ENCODE measurements at places on chromosomes 11 and 22. TPM values are rescaled to one million over a fixed set of nuclear protein-coding genes. Genes with fewer than 3 reads are reported as not detected.

DNA sequence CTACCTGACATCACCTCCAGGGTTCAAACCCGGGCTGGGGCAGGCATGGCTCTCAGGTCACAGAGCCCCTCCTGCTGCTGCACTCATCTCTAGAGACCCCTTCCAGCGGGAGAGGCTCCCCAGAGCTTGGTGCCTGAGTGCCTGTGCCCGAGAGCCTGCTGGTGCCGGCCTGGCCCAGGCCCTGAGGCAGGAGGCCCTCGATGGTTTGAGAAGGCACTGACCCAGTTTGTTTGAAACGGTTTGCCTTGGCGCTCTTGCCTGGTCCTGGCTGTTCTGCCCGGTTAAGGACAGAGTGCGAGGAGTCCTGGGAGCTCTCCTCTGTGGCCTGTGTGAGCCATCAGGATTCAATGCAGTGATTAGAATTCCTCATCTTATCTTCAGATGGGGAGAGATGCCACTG lies 88.9 kb downstream of the TBC1D22A start:
- no peak for DNase-seq

- DNase-seq: no peak
Observed at GRCh38 chr11:123362186-123362585, 67.9 kb upstream of the GRAMD1B start.

- DNase-seq: peak; percentile 44
Observed at GRCh38 chr22:41417622-41418390, 28.8 kb downstream of the TOB2 start.

GRCh38 chr11:118527109-118527508 lies at the start of gene TTC36:
Gene TTC36, plus strand, starts transcription at chr11:118527474. Its CDS starts 21 bp downstream, at chr11:118527495.
- no peak for DNase-seq

DNA sequence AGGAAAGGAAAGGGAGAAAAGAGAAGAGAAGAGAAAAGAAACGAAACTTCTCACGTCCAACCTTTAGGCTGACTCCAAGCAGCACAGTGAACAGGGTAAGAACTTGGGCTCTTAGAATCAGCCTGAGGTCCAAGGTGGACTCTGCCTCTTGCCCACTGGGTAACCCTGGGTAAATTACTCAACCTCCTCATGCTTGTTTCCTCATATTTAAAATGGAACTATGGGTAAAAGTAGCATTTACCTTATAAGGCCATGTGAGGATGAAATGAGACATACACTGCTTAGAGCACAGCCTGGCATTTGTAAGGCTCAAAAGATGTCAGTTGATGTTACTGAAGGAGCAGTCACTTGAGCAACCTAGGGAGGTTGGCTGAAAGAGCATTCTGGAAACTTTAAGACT lies 107.9 kb downstream of the C11orf58 start:
- no peak for DNase-seq

GRCh38 chr11:135027461-135027860 lies 615.4 kb upstream of the B3GAT1 start:
- peak; percentile 69 for DNase-seq

DNA sequence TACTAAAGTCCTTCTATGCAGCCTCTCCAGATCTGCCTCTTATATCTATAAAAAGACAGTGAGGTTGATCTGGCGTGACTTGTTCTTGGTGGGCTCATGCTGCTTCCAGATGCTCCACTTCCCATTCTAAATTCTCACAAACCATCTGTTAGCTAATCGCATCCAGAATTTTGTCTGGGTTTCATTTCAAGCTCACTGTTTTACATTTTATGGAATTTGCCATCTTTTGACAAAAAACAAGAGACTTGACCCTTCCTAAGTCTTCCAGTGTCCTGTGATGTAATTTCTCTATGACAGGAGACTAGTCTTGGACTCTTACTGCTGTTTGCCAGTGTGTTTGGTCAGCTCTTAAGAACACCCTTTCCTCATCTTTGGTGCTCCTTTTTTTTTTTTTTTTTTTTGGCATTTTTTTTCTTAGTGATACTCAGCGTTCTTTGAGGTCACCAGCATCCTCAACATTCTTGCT lies 23.0 kb downstream of the CRKL start:
- no peak for DNase-seq

The NLRP6 gene
- not detected for total RNA-seq

The BIRC3 gene
- total RNA-seq: 3.6 TPM

The OR8G5 gene
- total RNA-seq: not detected

The KRTAP5-8 gene
- not detected for total RNA-seq
